ENCODE measurements at places on chromosomes 4 and X.

- no peak for DNase-seq
These were observed 26.1 kb downstream of the ZFP42 start for GRCh38 chr4:188021548-188022249.

- no peak for DNase-seq
These were observed 162.5 kb downstream of the AFAP1 start for GRCh38 chr4:7777017-7777710.

DNA sequence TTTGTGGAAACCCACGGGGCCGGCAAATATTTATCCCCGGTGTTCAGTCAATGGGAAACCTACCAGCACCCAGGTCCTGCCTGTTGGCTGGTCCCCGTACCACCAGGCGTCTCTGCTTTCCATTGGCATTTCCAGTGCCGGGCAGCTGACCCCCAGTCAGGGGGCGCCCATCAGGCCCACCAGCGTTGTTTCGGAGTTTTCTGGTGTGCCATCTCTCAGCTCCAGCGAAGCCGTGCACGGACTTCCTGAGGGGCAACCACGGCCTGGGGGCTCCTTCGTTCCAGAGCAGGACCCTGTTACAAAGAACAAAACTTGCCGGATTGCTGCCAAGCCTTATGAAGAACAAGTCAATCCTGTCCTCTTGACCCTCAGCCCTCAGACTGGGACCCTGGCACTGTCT lies 32.7 kb downstream of the BCORL1 start:
- DNase-seq = no peak

DNA sequence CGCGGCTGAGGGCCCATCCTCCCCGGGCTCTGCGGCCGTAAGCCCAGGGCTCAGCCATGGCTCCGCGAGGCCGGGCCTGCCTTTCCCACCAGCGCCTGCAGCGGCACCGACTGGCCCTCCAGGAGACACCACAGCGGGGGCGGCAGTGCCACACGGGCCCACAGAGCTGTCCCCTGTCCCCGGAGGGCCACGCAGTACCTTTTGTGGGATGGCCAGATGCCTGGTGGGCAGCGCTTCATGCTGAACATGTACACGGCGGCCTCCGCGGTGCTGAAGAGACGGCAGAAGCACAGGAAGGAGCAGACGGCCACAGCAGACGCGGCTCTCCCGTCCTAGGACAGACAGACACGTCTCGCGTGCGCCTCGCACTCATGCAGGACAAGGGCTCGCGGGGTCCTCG lies 50.4 kb downstream of the GAK start:
- no peak for DNase-seq

GRCh38 chr4:15232366-15233263 lies 195.2 kb upstream of the C1QTNF7 start:
- no peak for DNase-seq

All from coronary artery (tissue), 2 donors.